ENCODE measurements at places on chromosomes 3 and 15.
A peak's percentile ranks its signal among the peaks of the same experiment; 100 is the strongest.

DNA sequence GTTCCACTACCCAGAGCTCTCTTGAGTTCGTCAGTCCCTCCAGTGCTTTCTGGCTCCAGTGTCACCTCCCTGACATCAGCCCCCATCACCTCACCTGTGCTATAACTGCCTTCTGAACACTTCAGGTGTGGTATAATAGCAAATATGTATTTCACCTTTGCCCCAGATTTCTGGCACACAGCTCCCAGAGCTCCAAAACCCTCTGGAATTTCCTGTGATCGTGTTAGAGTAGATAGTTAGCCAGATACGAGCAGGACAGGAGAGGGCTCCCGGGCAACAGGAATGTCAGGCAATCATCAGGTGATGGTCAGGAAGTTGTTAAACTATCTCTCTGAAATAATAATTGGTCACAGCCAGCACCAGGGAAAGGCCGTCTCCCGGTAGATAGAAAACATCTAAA is 22.6 kb upstream of the LIMD1 start:
- no peak for DNase-seq

- no peak for DNase-seq
These were observed at the start of gene CCR5 for GRCh38 chr3:46370839-46371518. Gene CCR5 (plus strand): TSS chr3:46370946. CDS start chr3:46372903, 1,957 bp downstream.

- peak; percentile 40 for DNase-seq
These were observed 59.7 kb downstream of the NOX5 start for GRCh38 chr15:69074001-69074842.

DNA sequence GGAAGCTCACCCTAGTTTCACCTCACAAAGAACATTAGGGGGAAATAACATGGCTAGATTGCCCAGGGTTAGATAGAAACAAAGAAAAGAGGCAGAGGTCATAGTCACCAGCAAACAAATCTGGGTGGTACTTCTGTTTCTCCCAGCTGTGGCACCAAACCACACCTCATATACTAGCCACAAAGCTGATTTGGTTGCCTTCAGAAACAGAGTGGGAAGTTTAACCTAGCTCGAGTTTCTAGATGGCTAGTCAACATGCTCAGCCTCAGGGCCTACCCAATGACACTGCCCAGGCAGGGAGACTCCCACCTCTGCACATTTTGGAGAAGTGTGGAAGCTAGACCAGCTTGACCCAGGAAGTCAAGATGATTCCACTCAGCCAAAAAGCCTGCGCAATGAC is 174.2 kb downstream of the GABRB3 start:
- no peak for DNase-seq

GRCh38 chr3:128781164-128781563 is 55.2 kb downstream of the RAB7A start:
- no peak for DNase-seq

- DNase-seq: peak; percentile 32
These were observed 71.5 kb downstream of the SSR3 start for GRCh38 chr3:156483426-156483825.

GRCh38 chr15:42725331-42725903 is 11.5 kb downstream of the CDAN1 start:
- DNase-seq: no peak

- peak; percentile 50 for DNase-seq
These were observed 81.6 kb downstream of the HERC1 start for GRCh38 chr15:63752075-63752684.

DNA sequence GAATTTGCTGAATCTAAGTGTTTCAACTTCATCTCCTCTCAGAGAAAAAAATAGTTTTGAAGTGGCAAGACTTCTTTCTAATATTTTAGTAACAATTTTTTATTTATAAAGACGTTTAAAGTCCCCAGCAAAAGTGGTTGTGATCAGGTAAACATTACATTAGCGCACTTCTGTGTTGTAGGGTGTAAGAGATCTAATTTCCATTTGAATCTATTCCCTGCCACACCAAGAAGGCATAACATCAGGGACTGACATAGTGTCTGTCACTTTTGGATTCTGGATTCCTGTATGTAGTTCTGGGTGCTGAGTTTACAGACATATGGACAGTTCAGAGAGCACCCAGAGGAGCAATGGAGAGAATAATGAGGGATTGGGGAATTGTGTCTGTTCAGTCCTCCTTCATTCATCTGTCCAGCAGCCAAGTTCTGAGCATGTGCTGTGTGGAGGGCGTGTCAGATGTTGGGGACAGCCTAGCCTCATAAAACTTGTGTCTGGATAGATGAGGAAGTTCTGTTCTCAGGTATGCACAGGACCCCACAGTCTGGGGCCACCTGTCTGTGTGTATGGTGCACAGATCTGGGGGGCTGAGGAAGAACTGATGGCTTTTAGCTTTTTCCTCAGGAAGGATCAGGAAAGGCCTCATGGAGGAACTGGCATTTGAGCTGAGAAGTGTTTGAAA is 65.6 kb downstream of the MAP2K5 start:
- DNase-seq: no peak

DNA sequence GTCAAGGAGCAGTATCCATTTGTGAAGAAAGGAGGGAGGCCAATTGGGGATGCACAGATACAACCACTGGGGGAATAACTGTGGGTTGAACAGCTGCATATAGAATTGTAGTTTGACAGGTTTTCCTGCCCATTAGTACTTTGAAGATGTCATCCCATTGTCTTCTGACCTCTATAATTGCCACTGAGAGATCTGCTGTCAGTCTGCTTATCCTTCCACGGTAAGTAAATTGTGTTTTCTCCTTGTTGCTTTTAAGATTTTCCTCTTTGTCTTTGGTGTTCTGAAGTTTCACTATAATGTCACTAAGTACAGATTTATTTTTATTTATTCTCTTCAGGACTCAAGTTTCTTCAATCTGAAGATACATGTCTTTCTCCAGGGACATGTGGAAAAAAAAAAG is 56.6 kb downstream of the MOBP start:
- DNase-seq: no peak

DNA sequence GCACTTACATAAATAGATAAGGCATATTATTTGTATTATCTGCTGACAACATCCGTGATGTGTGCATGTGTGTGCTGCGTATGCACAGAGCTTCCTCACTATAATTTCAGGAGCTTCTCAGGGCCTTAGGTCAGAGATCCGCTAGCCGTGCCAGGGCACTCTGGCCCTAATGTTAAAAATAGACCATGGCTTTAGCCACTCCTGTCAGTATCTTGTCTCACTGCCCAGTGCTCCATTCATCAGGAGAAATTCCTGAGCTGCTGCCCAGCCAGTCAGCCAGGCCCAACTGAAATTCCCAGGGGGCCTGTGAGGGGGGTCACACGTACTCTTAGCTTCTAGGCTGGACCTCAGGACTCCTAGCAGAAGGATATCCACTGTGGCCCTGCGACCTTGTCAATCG is 70.0 kb upstream of the ABHD2 start:
- no peak for DNase-seq

DNA sequence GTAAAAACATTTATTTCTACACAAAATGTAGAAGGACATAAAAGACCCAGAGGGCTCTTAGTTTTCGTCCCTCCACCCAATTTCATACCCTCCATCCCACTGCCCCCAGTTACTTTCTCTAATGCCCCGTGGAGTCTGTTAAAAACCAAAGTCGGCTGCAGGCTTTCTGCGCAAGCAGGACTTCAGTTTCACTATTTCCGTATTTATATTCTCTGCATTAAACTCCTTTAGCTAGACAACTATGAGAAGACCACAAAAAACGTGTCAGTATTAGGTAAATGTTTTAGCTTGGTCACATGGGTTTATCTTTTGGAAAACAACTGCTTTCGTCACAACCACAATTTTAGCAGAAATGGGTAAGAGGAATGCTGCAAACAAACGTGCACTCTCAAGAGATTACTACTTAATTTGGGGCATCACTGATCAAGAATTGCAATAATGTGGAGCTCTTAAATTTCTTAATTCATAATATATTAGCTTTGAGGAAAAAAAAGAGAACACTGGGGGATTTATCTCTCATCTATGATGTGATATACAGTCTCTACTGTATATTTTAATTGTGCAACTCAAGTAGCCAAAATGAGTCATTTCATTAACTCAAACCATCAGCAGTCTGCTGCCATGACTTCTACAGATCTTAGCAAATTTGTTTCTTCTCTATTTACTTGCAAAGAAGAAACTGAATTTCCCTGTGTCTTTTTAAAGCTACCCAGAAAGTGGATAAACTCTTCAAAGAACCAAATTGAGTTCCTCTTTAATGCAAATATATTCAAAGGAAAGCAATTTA is 740 bp upstream of the NSMCE3 start:
- DNase-seq: peak; percentile 37

- DNase-seq: no peak
These were observed 28.7 kb upstream of the LHFPL4 start for GRCh38 chr3:9582332-9582731.

DNA sequence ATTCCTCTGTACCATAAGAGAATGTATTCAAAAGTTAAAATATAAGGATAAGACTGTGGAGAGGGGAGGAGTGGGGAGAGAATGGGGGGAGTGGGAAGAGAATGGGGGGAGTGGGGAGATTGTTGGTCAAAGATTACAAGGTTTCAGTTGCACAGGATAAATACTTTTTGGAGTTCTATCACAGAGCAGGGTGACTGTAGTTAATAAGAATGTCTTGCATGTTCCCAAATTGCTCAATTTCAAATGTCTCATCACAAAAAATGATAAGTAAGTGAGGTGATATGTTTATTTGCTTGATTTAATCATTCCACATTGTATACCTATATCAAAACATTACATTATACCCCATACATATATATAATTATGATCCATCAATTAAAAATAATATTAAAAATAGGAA is 23.0 kb upstream of the MEF2A start:
- no peak for DNase-seq

GRCh38 chr3:95474338-95474737 is 1340.1 kb upstream of the EPHA6 start:
- no peak for DNase-seq

DNA sequence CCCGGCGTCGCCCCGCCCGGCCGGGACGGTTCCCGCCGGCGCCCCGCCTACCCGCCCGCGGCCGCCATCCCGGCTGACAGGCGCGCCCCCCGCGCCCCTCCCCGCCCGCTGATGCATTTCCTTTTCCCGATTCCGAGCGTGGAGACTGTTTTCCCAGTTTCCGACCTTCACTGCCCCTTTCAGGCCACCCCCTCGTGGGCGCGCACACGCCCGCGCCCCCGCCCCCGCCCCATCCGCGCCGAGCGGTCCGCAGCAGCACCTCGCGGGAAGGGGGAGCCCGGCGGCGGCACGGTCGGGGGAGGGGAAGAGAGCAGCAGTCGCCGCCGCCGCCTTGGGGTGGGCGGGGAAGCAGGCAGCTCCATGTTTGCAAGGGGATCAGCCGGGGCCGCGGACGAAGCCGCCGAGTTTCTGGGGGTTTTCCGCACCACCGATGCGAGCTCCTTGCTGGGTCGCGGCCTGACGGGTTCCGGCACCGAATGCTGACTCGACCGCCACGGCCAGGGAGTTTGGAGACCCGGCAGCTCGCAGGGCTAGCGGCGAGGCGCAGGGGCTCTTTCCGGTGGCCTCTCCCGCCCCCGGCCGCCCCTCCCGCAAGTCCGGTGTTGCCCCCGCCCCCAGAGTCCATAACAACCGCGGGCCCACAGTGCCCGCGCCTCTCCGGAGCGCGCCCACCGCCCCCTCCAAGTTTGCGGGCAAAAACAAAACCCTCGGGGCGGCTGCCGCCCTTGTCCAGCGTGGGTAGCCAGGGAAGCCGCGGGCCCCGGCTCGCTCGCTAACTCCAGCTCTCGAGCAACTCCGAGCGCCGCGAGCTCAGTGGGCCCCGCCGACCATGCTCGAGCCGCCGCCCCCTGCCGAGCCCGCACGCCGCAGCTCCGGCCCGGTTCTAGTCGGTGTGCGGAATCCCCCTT is 3.2 kb upstream of the SIN3A start:
- DNase-seq: no peak

- DNase-seq: no peak
These were observed 16.0 kb upstream of the RBPMS2 start for GRCh38 chr15:64791401-64791800.

DNA sequence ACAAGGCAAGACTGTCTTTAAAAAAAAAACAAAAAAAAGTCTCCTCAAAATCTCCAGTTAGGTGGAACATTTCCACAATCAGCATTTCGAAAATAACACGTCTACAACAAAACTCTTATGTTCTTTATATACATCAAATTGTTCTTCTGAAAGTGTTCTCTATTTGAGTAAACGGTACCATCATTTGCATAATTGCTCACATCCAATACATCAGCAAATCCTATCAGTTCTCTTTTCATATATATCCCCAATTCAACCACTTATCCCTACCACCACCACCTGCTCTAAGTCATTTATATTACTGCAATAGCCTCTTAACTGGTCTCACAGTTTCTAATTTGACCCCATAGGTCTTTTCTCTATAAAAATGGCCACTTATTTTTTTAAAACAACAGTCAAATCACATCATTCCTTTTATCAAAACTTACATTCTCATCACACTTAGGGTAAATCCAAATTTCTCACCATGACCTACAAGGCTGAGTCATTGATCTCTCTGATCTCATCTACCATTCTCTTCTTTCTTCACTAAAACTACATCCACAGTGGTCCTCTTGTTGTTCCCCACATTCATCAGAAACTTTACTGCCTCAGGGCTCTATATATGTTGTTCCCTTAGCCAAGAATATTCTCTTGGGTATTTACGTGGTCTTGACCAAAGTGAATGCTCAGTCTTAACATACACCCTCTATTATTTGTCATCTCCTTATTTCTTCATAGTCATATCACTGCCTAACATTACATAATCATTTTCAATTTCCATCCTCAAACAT is 237.0 kb downstream of the SCAPER start:
- DNase-seq: peak; percentile 73

DNA sequence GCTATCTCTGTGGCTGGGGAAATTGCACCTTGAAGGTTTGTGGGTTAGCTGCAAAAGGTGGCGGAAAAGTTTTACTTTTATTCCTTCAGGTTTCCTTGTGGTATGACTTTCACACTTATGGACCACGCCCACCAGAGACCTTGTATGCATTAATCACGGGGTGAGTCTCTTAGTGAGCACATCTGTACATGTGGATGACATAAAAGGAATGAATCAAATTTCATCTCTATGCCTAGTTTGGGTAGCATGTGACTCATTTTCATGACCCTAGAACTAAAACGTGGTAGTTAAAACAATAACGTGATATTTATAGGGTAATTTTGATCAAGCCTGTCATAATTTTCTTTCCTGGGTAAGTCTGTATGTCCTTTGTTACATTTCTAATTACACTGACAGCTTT is 141.7 kb downstream of the PDCD6IP start:
- DNase-seq: no peak

Data from foreskin melanocyte (primary cell).